NCI-H2107 (cell line): ENCODE measurements at places on chromosomes 1 and 21.

- no peak for DNase-seq
Observed at GRCh38 chr1:217021956-217022355, 298.7 kb upstream of the ESRRG start.

DNA sequence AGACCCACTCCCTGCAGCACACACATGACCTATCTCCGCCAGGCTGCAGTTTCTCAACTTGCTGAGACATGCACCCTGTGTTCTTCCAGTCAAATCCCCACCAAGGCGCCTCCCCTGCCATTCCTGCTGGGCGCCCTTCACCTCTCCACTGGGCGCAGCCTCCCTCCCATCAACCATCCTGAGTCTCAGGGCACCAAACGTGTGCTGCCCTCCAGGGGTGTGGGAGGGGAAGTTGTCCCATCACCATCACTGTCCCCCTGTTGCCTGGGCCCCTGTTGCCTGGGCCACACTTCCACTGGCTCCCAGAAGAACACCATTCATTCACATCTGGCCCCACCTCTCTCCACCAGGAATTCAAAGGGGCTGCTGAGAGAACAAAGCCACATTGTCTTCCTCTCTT lies 44.9 kb upstream of the EFHD2 start:
- no peak for DNase-seq

GRCh38 chr1:14707531-14708445 lies 109.3 kb downstream of the KAZN start:
- DNase-seq: no peak

DNA sequence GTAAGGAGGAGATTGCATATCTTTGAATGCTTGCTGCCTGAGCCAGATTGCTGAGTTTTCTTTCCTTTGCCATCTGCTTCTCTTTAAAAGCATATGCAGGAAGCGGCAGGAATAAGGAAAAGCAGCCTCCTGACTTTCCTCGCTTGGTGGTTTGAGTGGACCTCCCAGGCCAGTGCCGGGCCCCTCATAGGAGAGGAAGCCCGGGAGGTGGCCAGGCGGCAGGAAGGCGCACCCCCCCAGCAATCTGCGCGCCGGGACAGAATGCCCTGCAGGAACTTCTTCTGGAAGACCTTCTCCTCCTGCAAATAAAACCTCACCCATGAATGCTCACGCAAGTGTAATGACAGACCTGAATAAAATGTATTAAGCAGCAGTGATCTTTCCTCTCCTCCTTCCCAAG lies 1.5 kb downstream of the CORT start:
- DNase-seq: no peak

DNA sequence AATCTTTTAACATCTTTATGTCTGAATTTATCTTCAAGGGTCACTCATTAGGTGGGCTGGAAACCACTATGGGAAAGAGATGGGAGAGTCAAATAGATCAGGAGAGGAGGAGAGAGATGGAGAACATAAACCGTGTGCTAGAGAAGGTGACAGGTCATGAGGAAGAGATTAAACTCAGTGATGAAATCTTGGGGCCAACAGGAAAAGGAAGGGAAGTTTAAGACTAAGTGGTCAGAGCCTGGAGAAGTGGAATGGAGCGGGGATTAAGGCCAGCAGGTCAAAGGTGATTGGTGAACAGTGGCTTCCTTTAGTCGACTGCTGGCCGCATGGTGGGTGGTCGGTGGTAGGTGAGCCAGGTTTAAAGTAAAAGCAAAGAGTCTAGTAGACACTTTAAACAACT lies 169.3 kb upstream of the IVNS1ABP start:
- no peak for DNase-seq

DNA sequence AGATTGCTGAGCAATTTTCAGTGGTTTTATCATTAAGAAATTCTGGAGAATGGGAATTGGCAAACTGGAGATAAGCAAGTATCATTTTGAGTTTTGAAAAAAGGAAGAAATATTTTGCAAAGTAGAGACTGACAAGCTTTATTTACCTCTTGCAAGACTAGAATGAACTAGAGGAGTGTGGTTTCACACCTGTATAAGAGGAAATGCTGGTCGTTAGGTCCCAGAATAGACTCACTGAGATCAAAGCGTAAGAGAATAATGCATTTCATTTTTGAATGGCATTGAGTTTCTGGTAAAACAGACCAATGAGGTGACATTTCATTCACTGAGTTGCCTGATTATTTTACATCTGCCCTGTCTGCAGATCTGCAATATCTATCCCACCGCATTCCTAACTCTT lies 308.1 kb downstream of the ADGRL2 start:
- DNase-seq: no peak
